T47D (cell line): ENCODE measurements at places on chromosomes 11 and 22.

GRCh38 chr11:37502202-37502601, 904.2 kb upstream of the RAG2 start:
- DNase-seq = no peak

GRCh38 chr22:40583053-40583741, 53.3 kb downstream of the MRTFA start:
- no peak for DNase-seq

- no peak for DNase-seq
Observed at GRCh38 chr11:61719978-61720377, 32.5 kb upstream of the MYRF start.

DNA sequence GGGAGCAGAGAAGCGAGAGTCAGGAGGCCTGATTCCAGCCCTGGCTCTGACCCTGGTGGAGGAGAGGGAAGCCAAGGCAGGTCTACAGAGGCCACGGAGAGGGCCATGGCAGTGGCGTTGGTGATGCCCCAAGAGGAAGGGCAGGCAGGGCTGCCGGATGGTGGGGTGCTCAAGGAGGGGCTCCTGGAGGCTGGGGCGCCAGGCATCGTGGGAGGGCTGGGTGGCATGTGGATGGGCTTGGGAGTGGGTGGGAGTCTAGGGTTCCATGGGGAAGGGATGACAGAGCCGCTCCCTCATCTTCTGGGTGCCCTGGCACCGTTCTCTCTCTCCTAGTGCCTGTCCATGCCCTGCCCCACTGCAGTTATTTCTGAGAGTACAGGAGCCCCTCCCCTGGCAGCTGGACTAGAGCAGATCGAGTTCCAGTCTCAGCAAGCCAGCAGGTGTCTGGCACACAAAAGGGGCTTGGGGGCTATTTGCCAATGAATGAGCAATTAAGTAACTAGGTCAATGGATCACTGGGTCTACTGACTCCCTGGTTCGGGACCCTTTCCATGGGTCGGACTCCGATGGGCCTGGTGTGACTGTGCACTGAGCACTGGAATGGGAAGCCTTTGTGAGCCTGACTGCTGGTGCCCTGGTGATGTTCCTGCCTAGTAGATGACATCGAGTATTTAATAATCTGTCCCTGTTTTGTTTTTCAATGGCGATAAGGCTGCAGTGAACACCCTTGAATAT, 570.0 kb downstream of the TBC1D22A start:
- no peak for DNase-seq

- no peak for DNase-seq
Observed at GRCh38 chr22:29022101-29022817, 39.4 kb downstream of the C22orf31 start.

GRCh38 chr22:36673821-36674220, 29.7 kb downstream of the CACNG2 start:
- DNase-seq = no peak

GRCh38 chr11:62602141-62603071, 741 bp upstream of the MTA2 start:
- DNase-seq = no peak

GRCh38 chr11:7900686-7901085, 30.4 kb downstream of the OR10A6 start:
- peak; percentile 5 for DNase-seq

GRCh38 chr11:4467811-4468606, 14.4 kb upstream of the OR52K1 start:
- DNase-seq = no peak

DNA sequence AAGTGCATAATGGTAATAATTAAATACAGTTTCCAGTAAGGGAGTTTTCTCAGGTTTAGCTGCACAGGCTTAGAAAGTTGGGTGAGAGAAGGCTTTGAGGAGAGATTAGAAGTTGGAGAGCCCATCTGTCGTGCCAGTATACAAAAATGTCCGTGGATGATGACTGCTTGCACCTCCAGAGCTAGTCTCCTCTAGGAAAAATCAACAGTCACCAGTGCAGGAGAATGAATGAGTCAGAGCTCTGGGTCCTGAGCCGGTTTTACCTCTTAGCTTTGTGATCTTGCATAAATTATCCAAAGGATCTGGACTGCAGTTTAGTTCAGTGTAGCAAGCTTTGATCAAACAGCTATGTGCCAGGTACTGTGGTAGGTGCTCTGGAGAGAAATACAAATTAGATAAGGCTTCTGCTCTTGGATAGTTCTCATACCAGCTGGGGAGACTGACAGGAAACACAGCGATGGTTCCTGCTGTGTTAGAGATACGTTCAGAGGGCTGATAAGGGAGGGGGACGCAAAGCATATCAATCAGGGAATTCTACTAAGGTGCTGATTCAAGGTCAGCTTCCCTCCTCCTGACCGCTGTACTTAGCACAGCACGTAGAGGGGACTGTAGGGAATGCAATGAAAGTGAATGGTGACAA, 125.9 kb downstream of the TEAD1 start:
- peak; percentile 68 for DNase-seq

- peak; percentile 19 for DNase-seq
Observed at GRCh38 chr11:58813693-58814092, 30.8 kb downstream of the GLYATL2 start.

DNA sequence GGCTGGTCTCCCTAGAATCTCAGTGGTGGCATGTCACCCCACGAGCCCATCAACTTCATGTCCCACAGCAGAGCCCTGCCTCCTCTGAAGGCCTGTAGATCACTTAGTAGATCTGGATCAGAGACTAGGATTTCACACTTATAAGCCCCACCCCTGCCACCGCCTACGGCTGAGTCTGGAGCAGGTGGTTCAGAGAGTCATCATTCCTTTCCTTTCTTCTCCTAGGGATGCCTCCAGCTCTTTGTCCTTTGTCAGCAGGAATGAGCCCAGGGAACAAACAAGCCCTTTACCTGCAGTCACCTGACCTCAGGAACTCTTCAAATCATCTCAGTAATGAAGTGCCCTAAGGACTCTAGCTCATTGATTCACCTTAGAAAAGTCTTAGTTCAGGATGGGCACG, 37.8 kb downstream of the SCGB1A1 start:
- peak; percentile 60 for DNase-seq

DNA sequence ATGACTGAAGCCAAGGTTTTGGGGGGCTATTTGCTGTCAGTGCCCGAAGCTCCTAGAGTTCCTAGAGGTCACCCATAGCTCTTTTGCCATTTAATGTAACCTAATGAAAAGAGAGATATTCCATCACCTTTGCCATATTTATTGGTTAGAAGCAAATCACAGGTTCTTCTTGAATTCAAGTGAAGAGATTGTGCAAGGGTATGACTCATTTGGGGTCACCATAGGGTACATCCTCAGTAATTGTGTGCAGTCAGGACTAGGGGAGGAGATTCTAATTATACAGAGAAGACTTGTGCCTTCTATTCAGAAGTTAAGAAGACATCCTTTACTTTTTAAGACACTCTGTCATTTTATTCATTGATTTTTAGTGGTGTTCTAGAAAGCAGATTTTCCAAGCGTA, 6.9 kb upstream of the PRAME start:
- DNase-seq = no peak

DNA sequence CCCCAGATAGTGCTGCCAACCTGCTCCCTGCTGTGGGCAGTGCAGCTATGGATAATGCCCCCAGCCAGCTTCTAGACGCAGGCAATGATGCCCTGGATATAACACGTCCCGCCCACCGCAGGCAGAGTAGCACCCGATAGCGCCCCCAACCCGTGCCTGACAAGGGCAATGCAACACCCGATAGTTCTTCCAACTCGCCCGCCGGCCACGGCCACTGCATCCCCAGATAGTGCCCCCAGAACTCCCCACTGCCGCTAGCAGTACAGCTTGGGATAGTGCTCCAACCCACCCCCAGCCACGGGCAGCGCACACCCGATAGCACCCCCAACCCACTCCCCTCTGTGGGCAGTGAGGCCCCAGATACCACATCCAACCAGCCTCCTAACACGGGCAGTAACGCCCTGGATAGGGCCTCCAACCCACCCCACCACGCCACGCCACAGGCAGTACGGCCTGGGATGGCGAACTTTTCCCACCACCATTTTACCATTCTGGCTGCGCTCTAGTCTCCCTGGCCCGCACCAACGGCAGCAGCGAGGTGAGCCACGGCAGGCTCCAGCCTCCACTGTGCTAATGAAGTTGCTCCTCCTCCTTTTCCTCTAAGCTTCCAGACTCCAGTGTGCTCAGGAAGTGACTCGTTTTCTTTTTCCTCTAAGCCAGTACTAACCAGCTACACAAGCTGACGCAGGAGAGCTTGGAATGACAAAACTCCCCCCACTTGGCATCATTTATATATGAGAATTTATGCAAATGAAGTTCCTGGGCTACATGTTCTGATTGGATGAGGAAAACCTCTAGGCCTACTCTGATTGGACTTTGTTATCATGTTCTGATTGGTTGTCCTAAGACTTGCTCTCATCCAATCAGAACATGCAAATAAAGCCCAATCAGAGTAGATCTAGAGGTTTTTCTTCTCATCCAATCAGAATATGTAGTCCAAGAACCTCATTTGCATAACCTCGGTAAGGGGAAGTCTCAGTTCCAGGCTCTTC, 3.0 kb upstream of the RFPL3 start:
- no peak for DNase-seq

GRCh38 chr11:1834062-1834610, 654 bp upstream of the SYT8 start:
- DNase-seq = peak; percentile 97

DNA sequence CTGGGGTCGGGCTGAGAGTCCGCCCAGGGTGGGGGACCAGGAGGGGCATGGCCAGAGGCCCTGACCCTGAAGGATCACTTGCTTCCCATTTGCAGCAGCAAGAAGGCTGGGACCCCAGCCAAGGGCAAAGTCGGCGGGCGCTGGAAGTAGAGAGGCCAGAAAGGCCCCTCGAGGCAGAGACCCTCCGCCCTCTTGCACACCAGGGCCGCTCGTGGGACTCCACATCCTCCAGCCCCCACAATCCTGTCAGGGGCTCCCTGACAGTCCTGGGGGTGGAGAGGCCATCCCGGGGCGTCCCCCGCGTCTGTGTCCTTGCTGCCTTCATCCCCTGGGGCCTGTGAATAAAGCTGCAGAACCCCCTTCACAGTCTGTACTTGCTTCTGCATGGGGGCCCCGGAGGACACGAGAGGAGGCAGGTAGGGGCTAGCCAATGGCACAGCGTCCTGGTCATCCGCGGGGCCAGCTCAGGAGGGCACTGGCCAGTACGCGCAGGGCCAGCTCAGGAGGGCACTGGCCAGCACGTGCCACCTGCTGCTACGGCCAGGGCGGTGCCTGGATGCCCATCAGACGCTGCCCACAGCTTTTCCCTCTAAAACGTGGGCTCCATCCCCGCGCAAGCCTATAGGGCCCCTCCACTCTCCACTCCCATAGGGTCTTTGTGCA, 8.7 kb upstream of the MRPL23 start:
- DNase-seq = no peak
